CD8-positive, alpha-beta memory T cell (primary cell): ENCODE measurements at places on chromosomes 2 and 18. TPM values are rescaled to one million over a fixed set of nuclear protein-coding genes. Genes with fewer than 3 reads are reported as not detected.
A peak's percentile ranks its signal among the peaks of the same experiment; 100 is the strongest.

Gene TMEM37
- polyA plus RNA-seq: not detected

DNA sequence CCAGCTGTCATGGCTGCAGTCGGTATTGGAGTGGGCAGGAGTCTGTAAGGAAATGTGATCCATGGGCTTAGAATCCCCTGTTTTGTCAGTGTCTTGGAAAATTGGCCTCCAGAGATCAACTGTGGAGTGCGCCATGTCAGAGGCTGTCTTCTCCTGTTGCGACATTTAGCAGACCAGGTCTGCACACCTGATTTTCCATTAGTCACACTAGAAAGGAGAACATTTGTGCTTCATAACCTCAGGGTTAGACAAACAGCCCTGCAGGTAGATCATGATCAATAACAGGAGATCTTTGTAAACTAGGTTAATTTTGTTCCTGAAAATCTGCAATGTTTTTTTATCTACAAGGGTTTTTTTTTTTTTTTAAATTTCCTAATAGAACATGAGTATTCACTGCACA is 28.0 kb downstream of the LDLRAD4 start:
- DNase-seq: no peak

Gene THSD7B
- polyA plus RNA-seq: not detected

DNA sequence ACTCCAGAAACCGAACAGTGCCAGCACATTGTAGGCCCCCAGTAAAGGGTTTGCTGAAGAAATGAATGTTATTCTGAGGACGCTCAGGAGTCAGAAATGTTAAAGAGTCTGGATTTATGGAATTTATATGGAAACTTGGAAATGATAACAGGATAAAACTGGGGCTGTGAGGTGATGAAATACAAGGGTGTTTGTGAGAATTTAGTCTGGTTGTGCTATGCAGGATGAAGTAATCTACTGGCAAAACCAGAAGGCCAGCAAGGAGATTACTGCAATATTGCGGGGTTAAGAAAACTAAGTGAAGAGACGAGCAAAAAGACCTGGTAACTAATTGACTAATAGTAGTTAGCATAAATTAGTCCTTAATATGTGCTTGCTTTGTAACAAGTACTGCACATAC is 467.8 kb downstream of the ZEB2 start:
- no peak for DNase-seq

GRCh38 chr2:226057914-226058313 is 658.4 kb downstream of the NYAP2 start:
- no peak for DNase-seq

DNA sequence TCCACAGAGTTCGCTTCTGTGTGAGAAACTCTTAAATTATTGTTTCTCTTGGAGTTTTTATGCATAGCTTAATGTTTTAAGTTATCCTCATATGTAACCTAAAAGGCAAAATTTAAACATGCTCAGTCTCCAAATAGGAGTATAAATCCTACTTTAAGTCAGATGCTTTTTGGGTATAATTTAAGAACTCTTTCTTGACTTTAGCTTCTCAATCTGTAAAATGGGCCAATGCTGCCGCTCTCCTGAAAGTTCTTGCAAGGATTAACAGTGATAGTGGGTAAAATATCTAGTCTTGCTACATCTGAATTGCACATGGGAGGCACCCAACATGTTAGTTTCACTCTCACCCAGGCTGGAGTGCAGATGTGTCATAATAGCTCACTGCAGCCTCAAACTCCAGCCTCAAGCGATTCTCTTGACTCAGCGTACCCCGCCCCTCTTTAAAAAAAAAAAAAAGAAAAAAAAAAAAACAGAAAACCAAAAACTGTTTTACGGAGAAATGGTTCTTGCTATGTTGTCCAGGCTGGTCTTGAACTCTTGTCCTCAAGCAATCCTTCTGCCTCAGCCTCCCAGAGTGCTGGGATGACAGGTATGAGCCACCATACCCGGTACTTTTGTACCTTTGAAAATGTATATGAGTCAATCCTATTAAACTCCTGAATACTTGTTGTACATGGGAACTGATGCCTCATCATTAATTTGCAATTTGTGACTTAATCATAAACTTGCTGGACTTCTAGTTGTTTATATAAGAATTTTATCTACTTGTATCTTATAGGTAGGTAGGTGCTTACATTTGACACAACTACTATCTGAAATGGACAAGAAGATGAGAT is 1.8 kb downstream of the FBXO48 start:
- DNase-seq: peak; percentile 78
